ENCODE measurements at places on chromosomes 2 and 18.

DNA sequence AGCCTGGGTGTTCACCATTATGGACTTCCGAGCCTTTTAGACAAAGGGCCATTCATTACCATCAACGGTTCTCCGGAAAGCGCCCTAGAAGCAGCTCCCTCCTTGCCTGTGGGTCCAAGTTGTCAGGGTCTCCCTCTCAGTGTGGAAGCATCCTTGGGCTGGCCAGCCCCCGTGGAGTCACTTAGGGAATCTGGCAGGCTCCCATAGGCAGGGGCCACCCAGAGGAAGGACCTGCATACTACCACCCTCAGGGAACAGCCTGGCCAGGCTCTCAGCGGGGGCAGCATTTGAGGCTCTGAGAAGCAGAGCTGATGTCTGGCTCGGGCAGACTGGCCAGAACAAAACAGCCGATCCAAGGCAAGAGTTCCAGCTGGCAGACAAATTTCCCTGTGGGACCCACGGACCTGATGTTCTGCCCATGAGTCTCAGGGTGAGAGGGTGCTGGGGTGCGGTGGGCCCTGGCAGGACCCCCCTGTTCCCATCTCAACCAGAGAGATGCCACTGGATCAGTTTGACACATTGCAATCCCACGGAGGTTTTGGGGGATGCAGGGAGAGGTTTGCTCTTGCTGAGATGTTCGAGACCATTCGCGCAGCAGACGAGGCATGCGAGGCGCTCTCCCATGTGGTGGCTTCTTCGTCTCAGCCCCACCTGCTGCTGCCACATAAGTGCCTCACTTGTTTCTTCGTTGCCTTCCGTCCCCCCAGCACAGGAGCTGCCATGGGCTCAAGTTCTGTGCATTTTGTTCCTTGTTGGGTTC lies 56.9 kb downstream of the ACKR3 start:
- no peak for DNase-seq

GRCh38 chr2:191255756-191256312 lies 10.6 kb downstream of the MYO1B start:
- DNase-seq = no peak

GRCh38 chr2:56478027-56478426 lies 294.2 kb downstream of the CCDC85A start:
- DNase-seq = no peak

DNA sequence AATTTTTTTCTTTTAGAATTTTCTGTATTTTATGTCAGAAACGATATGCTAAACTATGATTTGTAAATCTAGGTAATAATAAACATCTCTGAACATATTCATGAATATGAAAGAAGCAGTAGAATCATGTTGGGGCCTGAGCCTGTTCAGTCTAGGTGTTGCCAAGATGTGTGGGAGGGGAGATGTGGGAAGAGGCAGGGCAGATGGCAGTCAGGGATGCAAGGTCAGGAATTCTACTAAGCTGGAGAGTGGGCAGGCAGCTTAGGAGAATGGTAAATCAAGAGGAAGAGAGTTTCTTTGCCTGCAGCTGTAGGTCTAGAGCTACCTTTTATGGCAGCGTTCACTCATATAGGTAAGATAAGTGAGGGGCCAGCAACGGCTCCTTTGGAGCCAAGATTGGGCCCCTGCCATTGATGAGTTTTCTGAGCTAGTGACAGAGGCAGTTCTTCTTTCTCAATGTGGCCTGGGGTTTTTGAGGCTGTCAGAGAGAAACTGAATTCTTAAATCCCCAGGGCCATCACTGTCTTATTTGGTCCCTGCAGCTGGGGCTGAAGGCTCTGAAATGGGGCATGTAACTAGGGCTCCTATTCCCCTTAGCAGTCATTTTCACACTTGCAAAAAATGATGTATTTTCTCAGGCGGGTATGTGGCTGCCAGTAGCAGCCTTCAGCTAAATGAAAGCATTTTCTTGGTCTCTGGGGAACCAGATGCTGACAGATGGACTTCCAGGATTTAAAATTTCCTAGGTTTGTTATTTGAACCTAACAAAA lies 232.8 kb downstream of the PIK3C3 start:
- no peak for DNase-seq

DNA sequence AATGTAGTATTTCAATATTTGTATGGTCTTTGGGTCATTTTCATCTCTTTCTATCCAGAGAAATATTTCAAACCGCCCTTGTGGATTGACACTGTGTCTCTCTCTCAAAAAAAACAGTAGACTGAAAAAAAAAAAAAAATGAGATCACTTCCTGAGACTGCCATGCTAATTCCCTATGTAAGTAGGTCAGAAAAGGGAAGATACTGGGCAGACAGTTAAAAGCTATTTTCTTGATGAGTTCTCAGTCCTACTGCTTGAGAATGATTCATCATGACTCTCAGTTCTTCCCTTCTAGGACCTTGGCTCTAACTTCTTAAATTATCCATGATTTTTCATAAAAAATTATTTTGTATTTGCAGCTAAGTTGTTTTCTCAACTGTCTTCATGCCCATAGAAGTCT lies 672.3 kb upstream of the REG3G start:
- no peak for DNase-seq

- DNase-seq = no peak
These were observed 19.0 kb downstream of the ALK start for GRCh38 chr2:29902356-29902755.

- DNase-seq = no peak
These were observed 154.2 kb downstream of the DCDC2C start for GRCh38 chr2:3857576-3857975.

DNA sequence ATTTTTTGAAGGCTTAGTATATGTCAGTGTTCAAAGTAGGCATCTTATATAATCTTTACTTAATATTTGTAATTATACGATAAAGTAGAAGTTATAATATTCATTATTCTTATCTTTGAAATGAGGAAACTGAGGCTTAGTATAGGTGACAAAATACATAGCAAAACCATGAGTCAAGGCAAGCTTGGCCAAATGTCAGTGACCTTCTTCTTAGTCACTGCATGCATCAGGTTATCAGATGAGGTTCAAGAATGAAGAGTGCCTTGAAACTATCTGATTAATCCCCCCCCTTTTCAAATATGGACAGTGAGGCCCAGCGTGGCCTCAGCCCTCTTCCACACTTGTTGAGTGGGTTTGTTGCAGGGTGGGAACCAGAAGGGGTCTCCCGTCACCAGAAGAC lies 59.3 kb downstream of the PMAIP1 start:
- DNase-seq = peak; percentile 31

DNA sequence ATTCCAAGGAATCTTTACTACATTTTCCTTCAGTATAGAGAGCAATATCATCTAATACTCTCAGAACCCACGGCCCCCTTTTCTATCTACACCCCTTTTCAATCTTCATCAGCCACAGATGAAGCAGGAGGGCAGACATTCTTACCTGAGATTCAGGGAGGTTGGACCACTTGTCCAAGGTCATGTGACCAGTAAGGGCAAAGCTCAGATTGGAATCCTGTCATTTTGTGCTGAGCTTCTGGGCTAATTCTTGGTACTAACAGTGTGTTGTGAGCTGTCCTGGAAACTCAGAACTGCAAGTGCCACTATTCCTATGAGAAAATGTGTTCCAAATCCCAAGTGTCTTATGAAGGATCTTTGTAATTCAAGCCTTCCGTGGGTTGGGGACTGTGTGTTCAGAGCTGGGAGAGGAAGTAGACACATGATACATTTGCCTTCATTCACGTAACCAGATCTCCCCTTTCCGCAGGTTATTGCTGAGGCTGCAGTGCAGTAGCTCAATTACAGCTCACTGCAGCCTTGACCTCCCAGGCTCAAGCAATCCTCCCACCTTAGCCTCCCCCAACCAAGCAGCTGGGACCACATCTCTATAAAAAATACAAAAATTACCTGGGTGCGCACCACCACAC lies 3.3 kb downstream of the CHRNA1 start:
- DNase-seq = no peak

DNA sequence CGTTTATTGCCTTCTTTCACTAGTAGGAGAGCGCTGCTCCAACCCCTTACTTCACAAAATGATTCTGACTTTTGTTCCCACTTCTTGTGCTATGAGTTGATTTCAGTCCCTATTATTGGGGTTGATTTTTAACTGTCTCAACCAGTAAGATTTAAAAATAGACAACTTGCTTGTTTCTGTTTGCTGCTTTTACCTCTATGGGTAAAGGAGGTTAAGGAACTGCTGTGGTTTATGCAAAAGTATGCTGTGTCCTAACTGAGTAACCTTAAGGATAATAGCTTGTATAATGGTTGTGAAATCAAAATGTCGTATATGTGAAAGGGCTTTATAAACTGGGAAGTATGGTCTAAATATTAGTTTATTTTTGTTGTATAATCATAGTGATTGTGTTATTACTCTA lies 22.6 kb downstream of the ALMS1 start:
- no peak for DNase-seq

DNA sequence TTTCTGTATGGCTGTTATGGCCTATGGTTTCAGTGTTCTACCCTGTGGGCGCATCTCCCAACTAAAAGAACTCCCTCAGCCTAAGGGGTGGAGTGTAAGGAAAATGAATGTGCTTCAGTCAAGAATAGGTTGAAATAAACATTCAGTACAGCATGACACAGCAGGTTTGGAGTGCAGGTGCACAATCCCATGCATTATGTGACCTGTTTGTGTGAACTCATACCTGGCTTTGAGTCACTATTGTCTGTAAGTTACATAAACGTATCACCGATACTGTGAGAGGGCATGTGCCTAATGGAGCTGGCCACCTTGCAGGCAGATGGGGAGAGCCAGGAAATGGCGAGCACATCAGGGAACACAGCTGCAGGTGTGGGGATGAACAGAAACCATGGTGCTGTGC lies 216.0 kb downstream of the DSEL start:
- no peak for DNase-seq

GRCh38 chr2:98946855-98947254 lies 10.8 kb upstream of the CRACDL start:
- DNase-seq = no peak

GRCh38 chr2:227719641-227720040 lies 1.8 kb upstream of the SLC19A3 start:
- no peak for DNase-seq

DNA sequence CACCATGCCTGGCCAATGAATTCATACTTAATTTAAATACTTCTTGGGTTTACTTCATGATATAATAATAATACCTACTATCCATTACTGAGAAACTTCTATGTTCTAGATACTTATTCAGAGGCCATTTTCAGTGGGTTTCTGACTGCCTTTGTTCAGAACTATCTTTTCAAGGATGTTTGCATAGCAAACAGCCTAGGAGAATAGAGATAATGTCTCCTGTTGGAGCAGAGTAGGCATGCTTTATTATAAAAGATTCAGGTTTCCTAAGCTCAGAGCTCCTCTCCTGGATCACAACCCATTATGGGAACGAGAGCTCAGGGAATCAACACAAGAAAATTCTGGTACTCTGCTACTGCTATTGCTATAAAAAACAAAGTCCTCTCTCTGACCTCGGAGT lies 11.1 kb downstream of the FASTKD1 start:
- DNase-seq = no peak

DNA sequence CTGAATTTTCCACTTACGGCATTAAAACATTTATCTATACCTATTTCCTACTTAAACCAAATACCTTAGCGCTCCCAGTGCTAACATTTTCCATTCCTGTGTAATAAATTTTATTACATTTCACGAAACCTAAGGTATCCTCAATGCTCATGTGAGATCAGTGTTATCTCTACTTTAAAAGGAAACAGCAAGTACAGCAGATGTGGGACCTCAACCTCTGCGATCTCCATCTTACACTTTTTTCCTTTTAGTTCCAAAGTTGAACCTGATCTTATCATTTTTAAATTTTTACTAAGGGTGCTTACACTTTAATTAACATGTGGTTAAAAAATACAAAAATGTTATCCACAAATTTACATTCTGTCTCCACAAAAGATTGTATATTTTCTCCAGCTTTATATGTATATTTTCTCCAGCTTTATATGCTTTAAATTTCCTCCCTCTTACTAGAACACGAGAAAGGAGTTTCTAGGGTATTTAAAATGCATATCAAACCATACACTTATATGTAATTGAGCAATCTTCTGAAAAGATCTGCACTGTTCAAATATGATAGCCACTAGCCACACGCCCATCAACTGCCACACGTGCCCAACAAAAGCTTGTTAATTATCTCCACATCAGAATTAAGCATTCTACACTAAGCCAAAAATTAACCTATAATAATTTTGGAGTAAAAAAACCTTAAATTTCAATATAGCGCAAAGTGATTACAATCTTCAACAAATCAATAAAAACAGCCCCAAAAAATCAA lies 38.1 kb downstream of the MBOAT2 start:
- no peak for DNase-seq

DNA sequence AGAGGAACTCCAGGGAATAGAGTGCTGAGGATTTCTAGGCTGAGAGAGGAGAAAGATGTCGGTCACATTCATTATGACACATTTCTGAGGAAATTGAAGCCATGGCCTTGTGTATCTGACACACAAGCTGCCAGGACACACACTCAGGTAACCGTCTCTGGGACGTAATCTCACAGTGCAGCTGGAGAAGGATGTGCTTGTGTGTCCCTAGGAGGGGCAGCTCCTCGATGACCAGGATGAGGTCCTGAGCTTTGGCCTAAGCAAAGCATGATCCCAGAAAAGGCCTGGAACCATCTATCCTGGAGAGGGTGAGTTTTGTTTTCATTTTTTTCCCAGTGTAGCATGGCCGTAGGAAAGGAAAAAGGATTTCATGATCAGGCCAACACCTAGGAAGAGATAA lies 102.2 kb downstream of the CAPN13 start:
- no peak for DNase-seq

DNA sequence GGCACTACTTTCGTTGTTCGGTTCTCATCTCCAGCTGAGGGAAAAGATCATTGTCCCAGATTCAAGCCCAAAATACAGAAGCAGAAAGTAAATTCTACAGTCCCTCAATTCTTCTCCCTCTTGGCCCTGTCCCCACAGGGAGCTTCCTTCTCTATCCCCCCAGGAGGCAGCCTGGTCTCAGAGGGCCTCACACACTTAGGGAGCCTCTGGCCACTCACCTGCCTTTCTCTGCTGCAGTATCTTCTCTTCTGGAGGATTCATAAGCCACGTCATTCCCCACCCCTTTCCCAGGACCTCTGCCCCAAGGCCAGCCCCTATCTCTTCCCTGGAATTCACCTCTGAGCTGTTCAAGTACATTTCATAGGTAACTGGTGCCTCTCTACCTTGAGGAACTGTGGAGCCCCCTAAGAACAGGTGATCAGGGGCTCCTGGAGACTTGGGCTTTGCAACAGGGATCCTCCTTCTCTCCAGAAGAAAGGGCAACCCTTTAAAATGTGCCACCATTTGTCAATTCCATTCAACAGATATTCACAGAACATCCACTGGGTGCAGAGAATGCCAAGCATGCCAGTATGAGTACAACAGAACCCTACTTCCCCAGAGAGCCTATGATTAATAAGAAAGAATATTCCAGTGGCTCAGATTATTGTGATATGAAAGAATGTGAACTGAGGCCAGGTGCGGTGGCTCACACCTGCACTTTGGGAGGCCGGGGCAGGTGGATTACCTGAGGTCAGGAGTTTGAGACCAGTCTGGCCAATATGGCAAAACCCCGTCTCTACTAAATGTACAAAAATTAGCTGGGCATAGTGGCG lies 72.9 kb downstream of the CIB4 start:
- no peak for DNase-seq

- DNase-seq = no peak
These were observed 167.5 kb upstream of the DTNA start for GRCh38 chr18:34542625-34543024.

- no peak for DNase-seq
These were observed 656 bp downstream of the LRRTM4 start for GRCh38 chr2:77521548-77521891.

- no peak for DNase-seq
These were observed 91.4 kb downstream of the LYPD6 start for GRCh38 chr2:149421791-149422190.

GRCh38 chr2:41905597-41906337 lies 142.1 kb upstream of the PKDCC start:
- no peak for DNase-seq

GRCh38 chr18:77153404-77153803 lies 20.8 kb upstream of the MBP start:
- DNase-seq = no peak

Measured in kidney capillary endothelial cell (primary cell).